ENCODE measurements at places on chromosomes 7 and 10.

- DNase-seq, result no peak
Measured at GRCh38 chr10:25552283-25552919, 377.6 kb downstream of the GPR158 start.

- no peak for DNase-seq
Measured at GRCh38 chr7:70953796-70954195, 178.1 kb upstream of the GALNT17 start.

DNA sequence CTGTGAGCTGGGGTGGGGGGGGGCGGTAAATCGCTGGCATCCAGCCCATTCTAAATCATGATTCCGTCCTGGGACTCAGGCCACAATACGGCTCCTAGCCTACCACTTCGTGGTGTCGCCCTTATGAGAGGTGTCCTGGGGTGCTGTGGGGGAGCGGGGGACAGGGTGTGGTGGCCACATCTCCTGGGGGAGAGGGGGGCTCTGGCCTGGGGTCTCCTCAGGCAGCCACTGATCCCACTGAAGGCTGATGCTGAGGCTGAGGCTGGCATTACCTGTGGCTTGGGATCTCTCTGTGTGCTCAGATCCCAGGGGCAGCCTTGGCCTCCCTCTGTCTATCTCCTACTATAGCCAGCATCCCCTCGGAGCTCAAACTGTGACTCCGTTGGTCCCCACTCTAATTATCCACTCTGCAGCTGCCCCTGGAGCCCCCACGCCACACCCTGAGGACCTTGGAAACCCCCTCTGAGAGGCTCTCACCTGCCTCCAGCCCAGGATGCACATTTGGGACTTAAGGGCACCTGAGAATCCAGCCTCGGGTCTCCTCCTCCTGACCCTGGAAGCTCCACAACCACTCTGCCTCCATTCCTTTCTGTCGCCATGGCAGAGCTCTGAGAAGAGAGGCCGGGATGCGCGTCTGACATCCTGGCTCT, 249.3 kb upstream of the TCERG1L start:
- DNase-seq, result no peak

- DNase-seq, result no peak
Measured at GRCh38 chr7:140375323-140375722, 23.0 kb downstream of the SLC37A3 start.
